Naive B cell (primary cell): ENCODE measurements at places on chromosomes 12 and 14.

DNA sequence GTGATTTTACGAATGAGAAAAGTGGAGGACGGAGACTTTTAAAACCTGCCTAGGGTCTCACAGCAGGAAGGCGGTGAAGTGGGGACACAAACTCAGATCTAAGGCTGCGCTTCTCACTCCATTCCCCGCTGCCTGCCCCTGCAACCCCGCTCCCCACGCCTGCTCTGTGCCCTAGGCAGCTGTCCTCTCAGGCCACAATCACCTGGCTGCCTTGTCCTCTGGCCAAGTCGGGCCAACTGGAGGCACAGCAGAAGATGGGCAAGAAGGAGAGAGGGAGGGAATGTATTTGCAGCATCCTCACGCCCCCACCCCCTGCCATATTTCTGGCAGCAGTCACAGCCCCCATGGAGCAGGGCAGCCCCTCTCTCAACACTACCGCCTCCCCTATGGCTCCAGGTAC is 94.9 kb downstream of the CHGA start:
- H3K4me1 ChIP-seq, result peaks cover 32% of the 10 kb centered on the region
- no peak overlapping the region for H3K27ac ChIP-seq
- DNase-seq, result no peak
- no peaks in the 10 kb centered on the region for H3K27me3 ChIP-seq
- H3K36me3 ChIP-seq, result no peaks in the 10 kb centered on the region

GRCh38 chr12:24909667-24910066 is 39.2 kb downstream of the BCAT1 start:
- no peaks in the 10 kb centered on the region for H3K4me1 ChIP-seq
- no peak for DNase-seq
- H3K27ac ChIP-seq, result no peak overlapping the region
- H3K4me3 ChIP-seq, result no peak overlapping the region
- no peaks in the 10 kb centered on the region for H3K27me3 ChIP-seq
- H3K36me3 ChIP-seq, result no peaks in the 10 kb centered on the region

GRCh38 chr12:17949558-17950141 is 140.3 kb downstream of the RERGL start:
- DNase-seq, result no peak
- H3K27me3 ChIP-seq, result no peaks in the 10 kb centered on the region
- no peak overlapping the region for H3K4me3 ChIP-seq
- H3K4me1 ChIP-seq, result no peaks in the 10 kb centered on the region
- no peaks in the 10 kb centered on the region for H3K36me3 ChIP-seq

DNA sequence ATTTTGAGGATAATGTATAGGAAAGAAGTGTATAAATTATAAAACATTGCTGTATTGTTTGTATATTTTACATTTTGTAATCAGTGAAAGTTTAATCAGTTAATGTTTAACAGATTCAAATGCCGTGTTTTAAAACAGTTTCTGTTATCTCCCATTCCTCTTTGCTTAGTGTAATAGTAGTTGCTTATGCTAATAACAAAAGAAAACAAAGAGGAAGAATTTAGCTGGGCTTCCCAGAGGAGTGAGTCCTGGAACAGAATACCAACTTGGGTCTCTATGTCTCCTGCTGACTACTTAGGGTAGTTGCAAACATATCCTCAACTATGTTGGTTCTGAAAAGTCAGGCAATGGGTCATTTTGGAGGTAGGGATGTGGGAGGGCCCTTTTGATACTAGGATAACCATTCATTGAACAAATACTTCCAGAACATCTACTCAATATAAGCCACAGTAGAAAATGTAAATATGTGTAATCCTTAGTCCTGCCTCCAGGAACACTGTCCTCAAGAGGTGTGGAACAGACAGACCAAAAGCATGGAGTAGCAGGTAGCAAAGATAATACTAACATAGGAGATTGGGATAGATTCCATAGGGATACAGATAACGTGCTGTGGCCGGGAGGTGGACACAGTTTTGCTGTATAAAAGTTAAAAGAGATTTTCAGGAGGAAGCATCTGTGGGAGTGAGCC is 36.1 kb upstream of the EVL start:
- peak overlapping the region; percentile 79 for H3K27ac ChIP-seq
- no peaks in the 10 kb centered on the region for H3K27me3 ChIP-seq
- H3K4me3 ChIP-seq, result no peak overlapping the region

- H3K4me3 ChIP-seq, result no peak overlapping the region
- no peaks in the 10 kb centered on the region for H3K36me3 ChIP-seq
- no peak for DNase-seq
- H3K27ac ChIP-seq, result no peak overlapping the region
These were observed 369.0 kb downstream of the DIO2 start for GRCh38 chr14:79842270-79842669.

DNA sequence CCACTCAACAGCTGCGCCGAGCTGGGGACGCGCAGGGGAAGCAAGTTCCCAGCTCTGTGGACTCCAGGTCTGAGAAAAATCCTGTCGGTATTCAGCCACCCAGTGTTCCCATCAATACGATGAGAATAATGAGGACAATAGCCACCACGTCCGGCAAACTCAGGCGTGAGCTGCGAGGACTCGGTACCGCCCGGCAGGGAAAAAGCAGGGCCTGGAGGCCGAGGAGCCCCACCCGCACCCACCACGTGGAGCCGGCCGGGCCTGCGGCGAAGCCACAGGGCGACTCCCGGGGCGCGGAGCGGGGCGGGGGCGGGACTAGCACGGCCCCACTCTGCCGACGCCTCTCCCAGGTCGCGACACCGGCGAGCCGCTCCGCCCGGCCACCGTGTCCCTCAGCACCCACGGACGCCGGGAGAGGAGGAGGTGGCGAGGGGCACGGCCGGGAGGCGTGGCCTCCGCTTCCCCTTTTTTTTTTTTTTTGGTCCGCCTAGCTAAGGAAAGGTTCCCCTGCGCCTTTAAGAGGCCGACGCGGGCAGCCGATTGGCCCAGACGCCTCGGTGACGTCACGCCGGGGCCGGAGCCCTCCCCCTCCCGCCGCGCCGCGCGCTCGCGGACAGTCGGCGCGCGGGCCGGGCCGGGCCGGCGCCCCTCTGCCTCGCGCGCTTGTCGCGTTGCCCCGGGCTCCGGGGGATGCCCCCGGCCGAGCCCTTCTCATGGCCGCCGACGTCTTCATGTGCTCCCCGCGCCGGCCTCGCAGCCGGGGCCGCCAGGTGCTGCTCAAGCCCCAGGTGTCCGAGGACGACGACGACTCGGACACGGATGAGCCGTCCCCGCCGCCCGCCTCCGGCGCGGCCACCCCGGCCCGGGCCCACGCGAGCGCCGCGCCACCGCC is at the start of gene MLXIP:
MLXIP (plus strand) TSS at position 616 of the 892 bp plus-strand sequence; CDS start at position 714, 98 bp downstream.
- peak within 1 kb of the TSS; percentile 93 for H3K4me3 ChIP-seq
- DNase-seq, result peak; percentile 90
- peaks cover 37% of the 10 kb centered on the region for H3K4me1 ChIP-seq
- H3K27me3 ChIP-seq, result no peaks in the 10 kb centered on the region
- peak within 1 kb of the TSS; percentile 89 for H3K27ac ChIP-seq

- peaks cover 16% of the 10 kb centered on the region for H3K36me3 ChIP-seq
- no peaks in the 10 kb centered on the region for H3K27me3 ChIP-seq
- H3K27ac ChIP-seq, result no peak overlapping the region
- H3K4me1 ChIP-seq, result peaks cover 3% of the 10 kb centered on the region
- no peak overlapping the region for H3K4me3 ChIP-seq
These were observed 117.3 kb downstream of the CPNE8 start for GRCh38 chr12:38788106-38788505.

GRCh38 chr12:70661466-70662161 is 24.4 kb upstream of the PTPRB start:
- peaks cover 10% of the 10 kb centered on the region for H3K4me1 ChIP-seq
- DNase-seq, result no peak
- peaks cover 4% of the 10 kb centered on the region for H3K27me3 ChIP-seq
- H3K36me3 ChIP-seq, result no peaks in the 10 kb centered on the region

GRCh38 chr12:66438601-66439000 is 136.3 kb downstream of the HELB start:
- DNase-seq, result no peak
- H3K27ac ChIP-seq, result no peak overlapping the region
- H3K4me3 ChIP-seq, result no peak overlapping the region
- H3K36me3 ChIP-seq, result no peaks in the 10 kb centered on the region
- H3K27me3 ChIP-seq, result no peaks in the 10 kb centered on the region
- no peaks in the 10 kb centered on the region for H3K4me1 ChIP-seq

DNA sequence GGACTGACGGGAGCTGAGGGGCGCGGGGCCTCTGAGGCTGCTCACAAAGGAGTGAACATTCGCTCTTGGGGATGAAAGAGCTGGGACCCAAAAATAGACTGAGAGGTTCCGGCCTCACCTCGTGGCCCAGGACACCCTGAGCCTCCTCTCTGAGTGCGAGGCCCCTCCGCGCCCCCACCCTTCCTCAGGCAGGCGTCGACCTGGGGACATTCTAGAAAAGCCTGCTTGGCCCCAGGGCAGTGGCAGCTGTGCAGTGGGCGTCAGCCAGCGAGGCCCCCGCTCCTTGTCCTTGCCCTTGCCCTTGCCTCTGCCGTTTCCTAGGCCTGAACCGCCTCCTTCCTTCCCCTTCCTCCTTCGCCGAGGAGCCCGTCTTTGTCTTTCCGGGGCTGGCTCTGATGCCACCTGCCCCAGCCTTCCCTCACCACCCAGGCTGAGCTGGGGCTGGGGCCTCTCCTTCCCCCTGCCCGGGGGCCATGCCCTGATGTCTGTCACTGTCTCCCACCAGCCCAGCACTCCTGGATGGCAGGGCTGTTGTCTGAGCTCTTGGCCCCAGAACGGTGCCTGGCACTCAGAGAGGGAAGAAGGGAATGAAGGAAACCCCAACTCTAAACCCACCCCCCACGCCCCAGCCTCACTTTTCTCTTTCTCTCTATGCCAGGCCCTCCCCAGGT is 208.2 kb upstream of the RTL1 start:
- H3K27me3 ChIP-seq, result no peaks in the 10 kb centered on the region
- DNase-seq, result no peak
- no peak overlapping the region for H3K4me3 ChIP-seq
- no peaks in the 10 kb centered on the region for H3K4me1 ChIP-seq

- H3K4me1 ChIP-seq, result peaks cover 22% of the 10 kb centered on the region
- H3K4me3 ChIP-seq, result no peak overlapping the region
- no peaks in the 10 kb centered on the region for H3K36me3 ChIP-seq
- no peak overlapping the region for H3K27ac ChIP-seq
- peaks cover 19% of the 10 kb centered on the region for H3K27me3 ChIP-seq
These were observed 78.5 kb downstream of the MAP1LC3B2 start for GRCh38 chr12:116637589-116638150.

GRCh38 chr12:115983226-115983798 is 294.2 kb downstream of the MED13L start:
- no peak for DNase-seq
- no peak overlapping the region for H3K4me3 ChIP-seq
- H3K27me3 ChIP-seq, result no peaks in the 10 kb centered on the region
- H3K27ac ChIP-seq, result peak overlapping the region; percentile 29

- peaks cover 30% of the 10 kb centered on the region for H3K36me3 ChIP-seq
- no peaks in the 10 kb centered on the region for H3K4me1 ChIP-seq
- no peak overlapping the region for H3K4me3 ChIP-seq
- H3K27me3 ChIP-seq, result no peaks in the 10 kb centered on the region
- H3K27ac ChIP-seq, result no peak overlapping the region
These were observed 134.7 kb downstream of the GPR135 start for GRCh38 chr14:59330455-59330854.

DNA sequence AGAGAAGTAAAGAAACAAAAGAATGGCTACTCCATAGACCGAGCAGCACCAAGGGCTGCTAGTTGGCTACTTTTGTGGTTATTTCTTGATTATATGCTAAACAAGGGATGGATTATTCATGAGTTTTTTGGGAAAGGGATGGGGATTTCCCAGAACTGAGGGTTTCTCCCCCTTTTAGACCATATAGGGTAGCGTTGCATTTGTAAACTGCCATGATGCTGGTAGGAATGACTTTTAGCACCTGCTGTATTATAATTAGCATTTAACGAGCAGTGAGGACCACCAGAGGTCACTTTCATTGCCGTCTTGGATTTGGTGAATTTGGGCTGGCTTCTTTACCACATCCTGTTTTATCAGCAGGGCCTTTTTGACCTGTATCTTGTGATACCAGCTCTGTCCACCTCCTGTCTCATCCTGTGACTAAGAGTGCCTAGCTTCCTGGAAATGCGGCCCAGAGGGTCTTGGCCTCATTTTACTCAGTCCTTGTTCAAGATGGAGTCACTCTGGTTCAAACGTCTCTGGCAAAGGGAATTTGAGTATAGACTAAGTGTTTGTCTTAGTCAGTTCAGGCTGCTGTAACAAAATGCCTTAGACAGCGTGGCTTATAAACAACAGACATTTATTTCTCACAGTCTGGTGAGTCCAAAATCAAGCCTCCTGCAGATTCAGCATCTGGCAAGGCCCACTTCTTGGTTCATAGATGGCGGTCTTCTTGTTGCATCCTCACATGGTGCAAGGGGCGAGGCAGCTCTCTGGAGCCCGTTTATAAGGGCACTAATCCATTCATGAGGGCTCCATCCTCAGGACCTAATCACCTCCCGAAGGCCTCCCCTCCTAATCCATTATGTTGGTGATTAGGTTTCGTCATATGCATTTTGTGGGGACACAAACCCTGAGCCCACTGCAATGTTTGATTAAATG is 348.3 kb upstream of the SFSWAP start:
- H3K27me3 ChIP-seq, result peaks cover 12% of the 10 kb centered on the region
- H3K36me3 ChIP-seq, result no peaks in the 10 kb centered on the region
- DNase-seq, result no peak
- no peaks in the 10 kb centered on the region for H3K4me1 ChIP-seq
- no peak overlapping the region for H3K4me3 ChIP-seq

DNA sequence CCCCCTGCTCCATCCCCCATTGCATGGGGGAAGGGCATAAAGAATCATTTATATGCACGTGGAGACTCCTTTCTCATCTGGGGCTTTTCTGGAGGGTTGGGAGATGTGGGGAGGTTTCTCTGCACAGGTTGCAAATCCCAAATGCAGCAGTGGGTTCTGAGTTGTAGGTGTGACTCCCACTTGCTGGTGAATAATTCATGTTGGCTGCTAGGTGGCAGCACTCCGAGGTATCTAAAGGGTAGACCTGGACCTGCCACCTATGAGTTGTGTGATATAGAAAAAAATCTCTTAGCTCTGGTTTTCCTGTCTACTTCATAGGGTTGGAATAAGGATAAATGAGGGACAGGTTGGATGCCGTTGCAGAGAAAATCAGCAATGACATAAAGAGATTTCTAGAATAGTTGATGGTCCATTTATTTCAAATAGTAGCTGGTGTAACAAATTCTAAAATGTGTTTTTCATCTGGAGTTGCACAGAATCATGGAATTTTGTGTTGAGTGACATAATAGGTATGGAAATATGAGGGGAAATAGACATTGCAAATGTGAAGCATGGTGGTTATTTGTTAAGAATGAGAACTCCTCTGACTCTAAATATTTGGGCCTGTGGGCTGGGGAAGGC is 4.6 kb downstream of the MARCHF9 start:
- H3K27ac ChIP-seq, result peak overlapping the region; percentile 67
- H3K4me1 ChIP-seq, result peaks cover 62% of the 10 kb centered on the region
- H3K4me3 ChIP-seq, result peak overlapping the region; percentile 45
- peaks cover 5% of the 10 kb centered on the region for H3K27me3 ChIP-seq
- H3K36me3 ChIP-seq, result peaks cover 7% of the 10 kb centered on the region

DNA sequence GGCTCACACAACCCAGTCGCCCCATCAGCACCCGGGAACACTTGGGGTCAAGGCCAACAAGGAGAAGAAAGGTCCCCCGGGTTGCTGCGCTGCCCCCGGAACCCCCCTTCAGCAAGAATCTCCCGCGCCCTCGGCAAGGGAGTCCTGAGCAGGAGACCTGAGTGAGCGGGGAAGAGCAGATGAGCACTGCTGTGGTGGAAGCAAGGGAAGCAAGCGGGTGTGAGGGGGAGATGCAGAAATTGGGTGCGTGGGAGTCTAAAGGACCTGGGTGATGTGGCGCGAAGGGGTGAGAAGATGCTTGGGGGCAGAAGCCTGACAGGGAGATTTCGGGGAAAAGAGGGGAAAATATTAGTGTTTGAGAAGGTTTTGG is 105.5 kb upstream of the PRB2 start:
- H3K4me3 ChIP-seq, result no peak overlapping the region
- peaks cover 34% of the 10 kb centered on the region for H3K27me3 ChIP-seq
- H3K27ac ChIP-seq, result no peak overlapping the region
- no peak for DNase-seq
- peaks cover 30% of the 10 kb centered on the region for H3K36me3 ChIP-seq
